ENCODE measurements at places on chromosomes 4 and X.

- DNase-seq, result no peak
Measured at GRCh38 chr4:32010221-32010620, 1290.1 kb downstream of the PCDH7 start.

- no peak for DNase-seq
Measured at GRCh38 chr4:20881658-20882057, 181.4 kb downstream of the PACRGL start.

DNA sequence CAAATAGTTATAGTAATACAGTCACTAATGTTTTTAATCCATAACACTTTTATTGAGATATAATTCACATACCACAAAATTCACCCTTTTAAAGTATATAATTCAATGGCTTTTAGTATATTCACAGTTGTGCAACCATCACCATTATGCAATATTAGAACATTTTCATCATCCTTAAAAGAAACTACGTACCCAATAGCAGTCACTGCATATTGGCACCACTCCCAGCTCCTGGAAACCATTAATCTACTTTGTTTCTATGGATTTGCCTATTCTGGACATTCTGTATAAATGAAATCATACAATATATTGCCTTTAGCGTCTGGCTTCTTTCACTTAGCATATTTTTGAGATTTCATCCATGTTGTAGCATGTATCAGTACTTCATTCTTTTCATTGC lies 99.3 kb downstream of the AMMECR1 start:
- peak; percentile 81 for DNase-seq

DNA sequence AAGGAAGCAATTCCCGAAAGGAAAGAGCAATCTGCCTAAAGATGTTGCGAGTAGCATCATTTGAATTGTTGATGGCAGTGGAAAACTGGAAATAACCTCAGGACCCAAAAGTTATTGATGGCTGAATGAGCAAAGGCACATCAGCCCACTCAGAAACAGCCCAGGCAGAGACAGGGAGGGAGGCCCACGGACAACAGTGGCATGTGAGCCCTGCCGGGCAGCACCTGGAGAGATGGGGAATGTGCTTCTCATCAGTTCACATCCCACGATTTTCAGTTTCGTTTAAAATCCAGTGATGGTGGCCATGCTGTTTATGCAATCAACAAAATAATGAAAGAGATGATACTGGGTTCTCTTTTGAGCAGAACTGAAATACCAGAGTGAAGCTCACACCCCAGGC lies 80.0 kb downstream of the JAKMIP1 start:
- no peak for DNase-seq

DNA sequence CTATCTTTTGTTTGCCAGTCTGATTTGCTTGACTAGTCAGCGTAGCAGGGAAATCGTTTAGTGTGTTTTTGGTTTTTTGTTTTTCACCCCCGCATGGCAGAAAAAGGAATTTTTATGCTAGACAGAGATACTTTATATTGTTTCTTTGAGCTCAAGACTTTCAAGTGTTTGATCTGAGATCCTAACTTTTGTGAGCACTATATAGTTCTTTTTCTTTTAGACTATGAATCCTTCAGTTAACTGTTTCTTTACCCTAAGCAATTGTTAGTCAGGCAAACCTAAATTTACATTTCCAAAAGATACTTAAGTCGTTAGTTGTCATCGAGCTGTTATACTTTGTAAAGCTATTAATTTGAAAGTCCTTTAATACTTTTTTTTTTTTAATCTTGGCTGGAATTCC lies 73.3 kb downstream of the RAP1GDS1 start:
- DNase-seq, result no peak

DNA sequence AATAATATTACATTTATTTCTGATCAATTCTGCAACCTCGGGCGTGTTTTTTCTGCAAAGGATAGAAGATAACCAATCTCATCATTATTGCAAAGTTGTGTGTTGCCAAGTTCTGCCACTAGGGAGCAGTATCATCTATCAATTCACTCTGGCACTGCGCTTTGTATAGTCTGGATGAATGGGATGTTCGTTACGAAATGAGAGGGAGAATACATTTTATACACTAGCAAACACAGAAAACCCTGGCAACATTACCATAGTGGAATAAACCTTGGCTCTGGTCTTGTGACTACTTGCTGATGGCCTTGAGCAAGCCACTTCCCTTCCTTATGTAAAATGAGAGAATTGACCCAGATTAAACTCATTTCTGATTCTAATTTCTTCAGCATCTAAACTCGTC lies 97.5 kb upstream of the ZNF518B start:
- peak; percentile 9 for DNase-seq

- DNase-seq, result no peak
Measured at GRCh38 chrX:12138361-12139313, at the start of gene FRMPD4. Gene FRMPD4 (plus strand): TSS chrX:12138473. CDS start chrX:12138972, 499 bp downstream.

GRCh38 chr4:25813448-25814106 lies 49.2 kb downstream of the SEL1L3 start:
- DNase-seq, result peak; percentile 66

DNA sequence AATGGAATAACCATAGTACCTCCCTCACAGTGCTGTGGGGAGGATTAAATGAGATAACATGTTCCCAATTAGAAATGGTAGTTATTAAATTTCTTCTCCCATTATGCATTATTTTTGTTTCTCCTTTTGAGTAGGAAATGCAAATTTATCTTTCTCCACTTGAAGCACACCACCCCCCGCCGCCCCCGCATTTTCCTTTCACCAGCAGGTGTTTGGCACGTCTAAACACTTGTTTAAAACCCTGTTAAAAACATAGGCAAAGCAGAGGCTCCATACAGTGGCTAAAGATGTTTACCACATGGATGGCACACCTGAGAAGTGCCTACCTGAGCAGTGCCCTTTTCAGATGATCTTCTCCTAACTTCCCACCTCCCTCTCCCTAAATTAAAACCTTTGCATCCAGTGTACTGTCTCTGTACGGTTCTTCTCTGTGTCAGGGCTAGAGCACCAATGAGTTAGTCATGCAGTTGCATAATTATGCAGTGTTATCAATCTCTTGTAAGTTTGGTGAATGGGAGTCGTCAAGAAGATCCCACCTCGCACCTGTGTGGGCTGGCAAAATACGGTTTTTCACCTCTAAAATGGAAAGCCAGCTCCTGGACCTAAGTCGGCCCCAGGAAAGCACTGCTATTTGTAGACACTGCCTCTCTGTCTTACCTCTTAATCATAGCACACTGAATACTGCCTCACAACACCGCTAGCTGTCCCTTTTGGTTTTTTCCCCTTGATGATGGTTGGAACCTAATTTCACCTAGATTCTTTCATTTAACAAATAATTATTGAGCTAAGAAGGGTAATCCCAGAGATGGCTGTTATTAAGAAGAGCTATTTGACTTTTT lies 122.0 kb downstream of the CT47B1 start:
- no peak for DNase-seq

DNA sequence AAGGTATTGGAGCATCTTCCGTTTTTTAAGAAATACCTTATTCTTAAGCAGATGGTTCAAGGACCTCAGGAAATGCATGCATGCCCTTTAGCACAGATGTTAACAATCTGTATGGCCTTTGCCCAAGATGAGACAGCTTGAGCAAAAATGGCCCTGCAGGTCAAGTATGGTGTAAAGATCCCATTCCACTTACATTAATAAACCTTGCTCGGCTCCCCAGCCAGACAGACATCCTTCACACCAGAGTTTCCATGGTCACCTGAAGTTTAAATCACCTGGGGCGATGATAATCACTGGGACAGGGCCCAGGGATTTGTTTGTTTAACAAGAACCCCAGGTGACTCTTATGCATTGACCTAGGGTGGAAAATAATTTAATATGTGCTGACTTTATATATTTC lies 287.0 kb upstream of the NOCT start:
- DNase-seq, result no peak

DNA sequence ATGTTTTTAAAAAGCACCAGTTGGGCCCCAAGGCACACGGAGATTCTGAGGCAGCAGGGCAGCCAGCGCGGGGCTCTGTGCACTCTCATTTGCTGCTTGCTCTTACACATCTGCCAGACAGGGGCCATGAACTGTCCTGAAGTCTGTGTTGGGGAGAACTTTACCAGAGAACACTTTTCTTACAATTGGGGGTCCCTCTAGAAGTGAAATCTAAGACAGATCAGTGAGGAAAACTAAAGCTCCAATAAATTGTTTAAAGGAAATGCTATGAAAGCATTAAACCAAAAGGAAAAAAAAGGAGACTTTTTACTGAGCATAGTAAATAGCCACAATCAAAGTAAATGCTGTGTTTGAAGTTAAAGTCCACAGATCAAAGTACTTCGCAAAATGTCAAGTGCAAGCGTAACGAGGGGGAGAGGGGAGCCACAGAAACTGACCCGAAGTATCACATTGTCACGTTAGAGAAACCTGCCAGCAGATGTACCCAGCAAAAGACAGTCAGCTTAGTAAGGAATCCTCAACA lies 37.8 kb downstream of the SORBS2 start:
- DNase-seq, result no peak

DNA sequence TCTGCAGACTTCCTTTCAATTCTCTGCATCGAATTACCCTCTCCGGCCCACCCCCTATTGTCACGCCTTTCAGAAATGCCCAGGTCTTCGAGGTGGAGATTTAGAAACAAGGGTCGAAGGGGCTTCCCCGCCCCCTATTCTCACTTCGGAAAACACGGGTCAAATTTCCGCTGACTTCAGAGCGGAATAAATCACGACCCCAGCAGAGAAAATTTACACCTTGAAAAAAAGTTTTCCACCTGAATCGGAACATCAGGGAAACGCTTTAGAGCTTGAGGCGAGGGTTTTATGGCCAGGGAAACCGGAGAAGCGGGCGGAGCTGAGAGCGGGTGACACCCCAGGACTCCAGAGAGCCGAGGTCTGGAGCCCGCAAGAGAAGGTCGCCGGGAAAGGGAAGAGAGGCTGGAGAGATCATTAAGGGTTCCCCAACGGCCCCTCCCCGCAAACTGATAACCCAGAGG lies 1.6 kb downstream of the SHISA3 start:
- DNase-seq, result no peak

DNA sequence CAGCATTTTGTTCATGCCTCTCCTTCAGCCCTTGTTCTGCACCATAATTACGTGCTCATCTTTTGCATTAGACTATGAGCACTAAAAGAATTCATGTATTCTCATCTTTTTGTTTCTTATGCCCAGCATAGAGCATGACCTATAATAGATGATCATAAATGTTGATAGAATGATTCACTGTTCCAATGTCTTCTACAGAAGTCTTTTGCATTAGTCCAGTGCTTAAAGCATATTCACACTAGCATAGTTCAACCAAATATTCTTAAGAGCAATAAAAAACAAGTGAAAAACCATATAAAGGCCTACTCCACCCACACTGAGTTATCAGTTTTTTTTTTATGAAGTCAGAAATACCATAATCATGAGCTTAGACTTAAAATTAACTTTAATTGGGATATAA lies 36.5 kb upstream of the SLC10A4 start:
- DNase-seq, result no peak

DNA sequence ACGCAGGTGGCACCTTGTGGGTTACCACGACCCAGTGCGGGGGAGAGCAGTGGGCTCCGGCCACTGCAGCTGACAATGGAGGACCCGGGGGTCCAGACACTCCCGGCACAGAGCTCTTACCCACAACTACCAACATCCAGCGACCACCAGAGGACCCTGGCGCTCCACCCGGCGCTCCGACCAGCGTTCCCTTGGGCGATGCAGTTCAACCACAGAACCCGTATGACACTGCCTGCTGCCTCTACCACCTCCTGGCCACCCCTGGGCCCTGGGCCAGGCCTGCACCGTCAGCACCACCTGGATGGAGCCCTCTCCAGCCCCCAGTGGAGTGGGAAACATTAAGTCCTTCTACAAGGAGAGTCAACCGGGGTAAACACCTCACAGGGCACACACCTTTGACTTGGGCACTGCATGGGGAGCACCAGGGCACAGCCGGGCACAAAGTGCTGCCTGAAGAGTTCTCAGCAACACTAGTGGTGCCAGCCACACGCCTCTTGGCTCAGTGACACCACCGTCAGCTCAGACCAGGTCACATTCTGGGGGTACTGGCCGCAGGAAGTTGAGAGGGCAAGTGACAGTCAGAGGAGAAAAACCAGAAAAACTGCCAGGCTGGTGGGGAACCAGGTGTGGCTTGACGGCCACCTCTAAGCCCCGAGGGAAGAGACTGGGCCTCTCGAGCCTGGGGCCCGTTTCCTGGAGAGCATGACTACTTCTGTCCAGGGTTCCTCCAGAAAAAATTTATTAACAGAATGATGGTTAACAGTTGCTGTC lies 2.6 kb downstream of the CTBP1 start:
- no peak for DNase-seq

- DNase-seq, result no peak
Measured at GRCh38 chrX:148582353-148582752, 81.9 kb downstream of the AFF2 start.

Data from skeletal muscle cell (primary cell).